NCI-H226 (cell line): ENCODE measurements at places on chromosomes 12 and 14.

DNA sequence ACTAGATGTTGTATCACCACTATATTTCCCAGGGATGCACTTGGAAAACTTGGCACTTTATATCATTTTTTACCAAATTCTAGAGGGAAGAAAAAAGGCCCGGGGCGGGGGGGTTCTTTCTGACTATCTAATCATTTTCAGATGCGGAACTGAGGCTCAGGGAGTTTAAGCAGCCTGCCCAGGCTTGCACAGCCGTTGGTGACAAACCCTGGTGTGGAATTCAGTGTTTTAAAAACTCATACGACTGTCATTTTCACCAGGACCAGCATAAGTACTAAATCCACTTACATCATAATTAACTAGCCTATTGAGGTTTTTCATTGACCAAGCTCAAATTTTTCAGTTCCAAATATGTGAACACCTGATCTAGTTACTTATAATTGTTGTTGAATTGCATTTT, 181.0 kb downstream of the IPO8 start:
- no peak for DNase-seq

- DNase-seq = no peak
Observed at GRCh38 chr12:54593135-54593534, 4.7 kb upstream of the PPP1R1A start.

- DNase-seq = peak; percentile 61
Observed at GRCh38 chr12:29516431-29516875, 19.0 kb upstream of the OVCH1 start.

DNA sequence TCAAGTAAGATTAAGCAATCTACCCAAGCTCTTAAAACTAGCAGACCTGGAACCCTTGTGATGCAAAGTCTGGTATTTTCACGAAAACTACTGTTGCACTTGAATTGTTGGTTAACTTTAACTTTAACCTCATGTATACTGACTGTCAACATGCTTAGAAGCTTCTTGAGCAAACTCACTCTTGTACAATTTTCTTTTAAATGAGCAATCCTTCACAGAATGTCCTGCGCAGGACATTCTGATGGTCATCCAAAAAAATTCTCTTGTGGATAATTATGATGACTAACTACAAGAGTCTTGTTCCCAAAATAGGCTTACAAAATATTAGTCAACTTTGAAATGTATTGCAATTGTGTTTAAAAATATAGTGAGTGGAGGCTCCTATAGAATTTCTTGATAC, 54.0 kb upstream of the PDE3A start:
- DNase-seq = no peak
